ENCODE measurements at places on chromosomes 2 and 18. TPM values are rescaled to one million over a fixed set of nuclear protein-coding genes. Genes with fewer than 3 reads are reported as not detected.

Gene SCN7A
- total RNA-seq: not detected

Gene TMEM87B
- total RNA-seq: 22.7 TPM

Gene RAB3GAP1
- total RNA-seq: 22.8 TPM

Gene MEIS1
- total RNA-seq: not detected

Gene UCN
- 2.3 TPM for total RNA-seq

- H3K36me3 ChIP-seq: peaks cover 3% of the 10 kb centered on the region
- H3K4me1 ChIP-seq: no peaks in the 10 kb centered on the region
- H3K27ac ChIP-seq: no peak overlapping the region
- H3K4me3 ChIP-seq: no peak overlapping the region
- no peak for DNase-seq
Observed at GRCh38 chr2:168116448-168116847, 130.9 kb downstream of the STK39 start.

DNA sequence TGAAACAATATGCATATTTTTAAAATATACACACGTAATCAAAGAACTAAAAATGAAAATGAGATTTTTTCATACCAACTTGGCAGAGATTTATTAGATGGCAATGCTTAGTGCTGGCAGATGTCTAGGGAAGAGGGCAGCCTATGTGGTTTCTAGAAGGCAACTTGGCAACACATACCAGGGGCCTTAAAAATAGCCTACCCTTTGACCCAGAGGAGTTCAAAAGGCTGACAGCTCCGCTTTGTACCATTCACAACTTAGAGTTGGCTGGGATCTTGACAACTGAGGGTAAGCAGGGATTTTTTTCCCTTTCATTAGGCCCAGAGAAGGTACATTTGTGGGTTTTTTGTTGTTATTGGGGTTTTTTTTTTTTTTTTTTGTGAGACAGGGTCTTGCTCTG lies 26.4 kb upstream of the GPR55 start:
- no peak overlapping the region for H3K27ac ChIP-seq
- H3K36me3 ChIP-seq: peaks cover 1% of the 10 kb centered on the region
- H3K4me3 ChIP-seq: no peak overlapping the region
- H3K4me1 ChIP-seq: peaks cover 19% of the 10 kb centered on the region

- DNase-seq: no peak
- H3K4me3 ChIP-seq: no peak overlapping the region
- H3K4me1 ChIP-seq: peaks cover 6% of the 10 kb centered on the region
- H3K36me3 ChIP-seq: no peaks in the 10 kb centered on the region
- H3K27ac ChIP-seq: no peak overlapping the region
Observed at GRCh38 chr2:7407906-7408680, 490.9 kb downstream of the RNF144A start.

DNA sequence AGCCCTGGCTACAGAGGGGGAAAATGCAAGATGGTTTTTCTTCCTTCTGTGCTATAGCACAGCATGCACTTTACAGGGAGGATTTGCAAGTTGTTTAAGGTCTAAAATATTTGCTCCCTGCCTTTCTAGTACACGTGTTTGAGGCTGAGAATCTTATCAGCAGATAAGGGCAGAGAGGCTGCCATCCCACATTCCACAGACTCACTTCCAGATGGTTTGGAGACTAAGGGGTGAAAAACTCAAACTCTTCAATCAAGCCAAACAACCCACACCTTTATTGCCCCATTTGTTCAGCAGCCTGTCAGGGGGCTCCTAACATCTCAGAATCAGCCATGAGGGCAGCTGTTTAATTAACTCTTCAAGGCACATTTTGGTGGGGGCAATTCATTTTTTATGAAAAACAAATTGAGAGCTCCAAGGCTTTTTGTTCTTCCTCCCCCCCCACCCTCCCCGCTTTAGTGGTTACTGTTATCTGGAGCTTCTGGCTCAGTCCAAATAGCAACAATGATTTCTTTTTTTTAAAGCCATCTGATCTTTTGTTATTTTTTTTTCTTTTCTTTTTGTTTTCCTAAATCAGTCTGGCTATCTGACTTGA lies 242.6 kb upstream of the NT5C1B start:
- no peak for DNase-seq
- H3K4me1 ChIP-seq: no peaks in the 10 kb centered on the region
- no peak overlapping the region for H3K27ac ChIP-seq
- H3K4me3 ChIP-seq: no peak overlapping the region
- no peaks in the 10 kb centered on the region for H3K36me3 ChIP-seq

DNA sequence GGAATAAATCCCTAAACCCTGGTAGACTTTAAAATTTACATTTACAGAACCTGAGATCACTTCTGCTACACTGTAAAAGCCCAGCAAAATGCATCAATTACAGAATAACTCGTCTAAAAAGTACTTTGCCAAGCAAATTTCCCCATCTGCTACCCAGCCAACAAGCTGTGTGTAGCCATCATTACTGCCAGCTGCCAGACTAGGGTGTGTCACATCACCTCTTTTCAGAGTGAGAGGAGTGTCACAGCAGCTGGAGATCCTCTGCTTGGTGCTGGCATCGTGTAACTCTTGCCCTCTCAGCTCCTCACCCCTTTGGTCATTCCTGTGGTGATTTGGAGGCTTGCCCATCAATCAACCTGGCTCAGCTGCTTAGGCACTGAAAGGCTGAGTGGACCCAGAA lies 340.4 kb upstream of the MMADHC start:
- no peaks in the 10 kb centered on the region for H3K27me3 ChIP-seq
- no peaks in the 10 kb centered on the region for H3K36me3 ChIP-seq
- no peaks in the 10 kb centered on the region for H3K4me1 ChIP-seq
- no peak overlapping the region for H3K4me3 ChIP-seq
